ENCODE measurements at places on chromosomes 2 and 18. TPM values are rescaled to one million over a fixed set of nuclear protein-coding genes. Genes with fewer than 3 reads are reported as not detected.

The RRM2 gene
- 0.22 TPM for total RNA-seq

The LIPG gene
- total RNA-seq, result 2.2 TPM

The KYNU gene
- 12.0 TPM for total RNA-seq

The ANKMY1 gene
- 11.4 TPM for total RNA-seq

The PCBP1 gene
- total RNA-seq, result 399 TPM

The LOXHD1 gene
- 2.3 TPM for total RNA-seq

The KCNK3 gene
- 1.9 TPM for total RNA-seq

The C2orf80 gene
- total RNA-seq, result not detected

The CDK5R2 gene
- not detected for total RNA-seq

GRCh38 chr2:113117541-113118262 is 9.7 kb upstream of the IL1RN start:
- no peak for DNase-seq

- DNase-seq, result no peak
These were observed 122.8 kb upstream of the DOCK10 start for GRCh38 chr2:225165052-225165451.

GRCh38 chr18:46072376-46072867 is 362 bp upstream of the PSTPIP2 start:
- DNase-seq, result no peak

DNA sequence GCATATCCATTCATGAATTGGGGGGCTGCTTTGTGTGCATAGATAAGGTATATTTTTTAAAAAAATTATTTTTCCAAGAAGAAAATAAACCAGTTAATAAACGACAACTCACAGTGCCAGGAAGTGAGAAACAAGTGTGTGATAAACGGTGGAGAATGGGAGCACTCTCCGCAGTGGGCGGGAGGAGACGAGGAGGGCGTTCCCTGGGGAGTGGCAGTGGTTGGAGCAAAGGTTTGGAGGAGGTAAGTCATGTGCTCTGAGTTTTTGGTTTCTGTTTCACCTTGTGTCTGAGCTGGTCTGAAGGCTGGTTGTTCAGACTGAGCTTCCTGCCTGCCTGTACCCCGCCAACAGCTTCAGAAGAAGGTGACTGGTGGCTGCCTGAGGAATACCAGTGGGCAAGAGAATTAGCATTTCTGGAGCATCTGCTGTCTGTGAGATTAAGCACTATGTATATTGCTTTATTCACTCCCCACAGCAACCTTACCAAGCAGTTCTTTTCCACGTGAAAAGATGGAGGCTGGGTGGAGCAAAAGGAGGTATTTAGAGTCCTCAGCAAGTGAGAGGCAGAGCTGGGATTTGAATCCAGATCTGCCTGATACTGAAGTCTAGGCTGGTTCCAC is 27.0 kb upstream of the CASP8 start:
- no peak for DNase-seq

- DNase-seq, result no peak
These were observed 75.8 kb upstream of the TCF7L1 start for GRCh38 chr2:85057226-85057962.

GRCh38 chr18:76456018-76456750 is 38.9 kb downstream of the ZNF516 start:
- DNase-seq, result no peak

DNA sequence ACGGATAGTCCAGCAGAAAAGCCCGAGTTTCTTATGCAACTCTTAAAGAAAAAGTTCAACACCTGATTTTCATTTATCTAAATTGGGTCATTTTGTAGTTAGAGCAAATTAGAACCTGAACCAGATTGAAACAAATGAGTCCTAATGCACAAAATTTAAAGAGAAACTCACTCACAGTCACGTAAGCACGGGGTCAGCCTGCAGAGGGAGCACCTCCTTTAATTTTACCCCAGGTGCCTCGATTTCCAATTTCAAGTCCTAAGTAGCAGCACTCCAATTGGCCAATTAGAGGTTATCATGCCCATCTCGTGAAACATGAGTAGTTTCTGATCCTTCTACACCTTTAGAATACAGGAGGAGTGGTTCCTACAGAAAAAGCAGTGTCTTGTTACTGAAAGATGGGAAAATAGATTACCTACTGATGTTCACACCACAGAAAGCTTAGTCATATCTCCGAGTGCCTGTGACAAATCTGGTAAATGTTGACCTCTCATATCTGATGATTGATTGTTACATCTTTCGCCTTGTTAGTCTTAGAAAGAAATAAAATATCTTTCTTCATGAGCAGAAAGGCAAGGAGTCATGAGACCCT is 1929.8 kb upstream of the LRRTM1 start:
- DNase-seq, result no peak

DNA sequence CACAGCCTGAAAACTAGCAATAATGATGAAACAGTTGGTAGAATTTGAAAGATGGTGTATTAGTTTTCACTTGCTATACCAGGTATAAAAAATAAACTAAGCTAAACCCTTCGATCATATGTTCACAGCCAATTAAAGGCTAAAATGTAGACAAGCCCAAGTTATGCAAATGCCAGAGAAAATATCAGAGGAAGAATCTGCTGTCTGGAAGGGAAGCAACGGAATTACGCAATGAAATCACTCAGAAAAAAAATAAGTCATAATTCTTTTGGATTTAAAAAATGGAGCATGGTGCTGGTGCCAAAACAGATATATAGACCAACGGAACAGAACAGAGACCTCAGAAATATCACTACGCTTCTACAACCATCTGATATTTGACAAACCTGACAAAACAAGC is 108.3 kb downstream of the ARL4C start:
- no peak for DNase-seq

GRCh38 chr2:128545829-128546228 is 227.2 kb upstream of the HS6ST1 start:
- DNase-seq, result peak; percentile 53

DNA sequence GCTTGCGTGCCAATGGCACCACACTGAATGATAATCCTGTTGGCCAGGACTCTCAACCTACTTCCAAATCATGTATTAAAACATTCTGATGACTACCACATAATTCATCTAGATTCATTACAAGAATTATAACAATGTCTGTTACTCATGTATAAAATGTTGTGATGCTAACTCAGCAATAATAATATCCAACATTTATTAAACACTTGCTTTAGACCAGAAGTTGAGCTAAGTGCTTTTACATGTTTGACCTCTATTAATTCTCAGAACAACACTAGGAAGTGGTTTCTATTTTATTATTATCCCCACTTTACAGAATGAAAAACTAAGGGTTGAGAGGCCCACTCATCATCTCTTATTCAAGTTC is 178.4 kb downstream of the LNPK start:
- no peak for DNase-seq

- no peak for DNase-seq
These were observed 239.0 kb downstream of the ZNF521 start for GRCh38 chr18:25112821-25113434.

- no peak for DNase-seq
These were observed 354.8 kb downstream of the INSIG2 start for GRCh38 chr2:118442996-118443553.

DNA sequence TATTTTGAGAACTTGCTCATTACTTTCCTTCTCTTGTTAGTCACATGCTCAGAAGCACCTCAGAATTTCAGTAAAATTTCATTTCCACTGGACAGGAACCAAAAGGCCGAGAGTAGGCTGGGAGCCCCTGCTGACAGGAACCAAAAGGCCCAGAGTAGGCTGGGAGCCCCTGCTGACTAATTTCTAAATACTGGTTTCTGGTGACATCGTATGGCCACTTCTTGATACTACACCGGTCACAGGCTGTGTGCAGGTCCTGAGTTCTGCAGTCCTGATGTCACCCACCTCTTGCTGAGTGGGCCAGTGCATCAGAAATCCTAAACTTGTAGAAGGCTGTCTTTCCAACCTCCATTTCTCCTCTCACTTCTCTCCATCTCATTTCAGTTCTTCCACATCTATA is 17.7 kb upstream of the EN1 start:
- no peak for DNase-seq

GRCh38 chr18:45642802-45643201 is 27.5 kb downstream of the SLC14A2 start:
- DNase-seq, result no peak

Measured in mesenteric fat pad (tissue), 1 donor.